ENCODE measurements at places on chromosomes 2 and 18. TPM values are rescaled to one million over a fixed set of nuclear protein-coding genes. Genes with fewer than 3 reads are reported as not detected.
A peak's percentile ranks its signal among the peaks of the same experiment; 100 is the strongest.

- DNase-seq, result no peak
- peaks cover 51% of the 10 kb centered on the region for H3K27me3 ChIP-seq
- no peak overlapping the region for H3K4me3 ChIP-seq
- H3K4me1 ChIP-seq, result peaks cover 4% of the 10 kb centered on the region
- H3K36me3 ChIP-seq, result no peaks in the 10 kb centered on the region
- H3K27ac ChIP-seq, result no peak overlapping the region
These were observed 7.5 kb downstream of the TRABD2A start for GRCh38 chr2:84873350-84873749.

- DNase-seq, result no peak
- no peak overlapping the region for H3K27ac ChIP-seq
These were observed 16.1 kb upstream of the CREB1 start for GRCh38 chr2:207513551-207514257.

GRCh38 chr18:6722690-6723089 is 6.8 kb upstream of the ARHGAP28 start:
- no peak overlapping the region for H3K27ac ChIP-seq
- H3K4me3 ChIP-seq, result no peak overlapping the region
- H3K4me1 ChIP-seq, result no peaks in the 10 kb centered on the region
- DNase-seq, result no peak
- no peaks in the 10 kb centered on the region for H3K36me3 ChIP-seq

DNA sequence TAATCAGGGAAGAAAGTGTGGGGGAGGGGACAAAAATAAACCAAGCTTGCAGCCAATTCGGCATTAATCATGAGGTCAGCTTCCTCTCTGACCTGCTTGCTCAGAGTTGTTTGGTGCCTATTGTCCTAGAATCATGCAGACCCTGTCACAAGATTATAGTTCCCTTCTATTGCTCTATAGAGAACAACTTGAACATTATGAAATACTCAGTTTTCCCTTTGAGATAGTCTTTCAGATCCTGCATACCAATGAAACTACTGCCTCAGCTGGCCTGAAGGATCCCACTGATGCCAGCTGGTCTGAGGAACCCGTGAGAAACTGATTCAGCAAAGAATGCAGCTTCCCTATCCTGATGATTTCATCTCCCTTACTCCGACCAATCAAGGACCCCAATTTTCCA is 955 bp upstream of the BBS5 start:
- peak overlapping the region; percentile 90 for H3K4me3 ChIP-seq
- no peaks in the 10 kb centered on the region for H3K36me3 ChIP-seq
- H3K27ac ChIP-seq, result peak overlapping the region; percentile 93
- no peaks in the 10 kb centered on the region for H3K27me3 ChIP-seq
- H3K4me1 ChIP-seq, result peaks cover 26% of the 10 kb centered on the region

DNA sequence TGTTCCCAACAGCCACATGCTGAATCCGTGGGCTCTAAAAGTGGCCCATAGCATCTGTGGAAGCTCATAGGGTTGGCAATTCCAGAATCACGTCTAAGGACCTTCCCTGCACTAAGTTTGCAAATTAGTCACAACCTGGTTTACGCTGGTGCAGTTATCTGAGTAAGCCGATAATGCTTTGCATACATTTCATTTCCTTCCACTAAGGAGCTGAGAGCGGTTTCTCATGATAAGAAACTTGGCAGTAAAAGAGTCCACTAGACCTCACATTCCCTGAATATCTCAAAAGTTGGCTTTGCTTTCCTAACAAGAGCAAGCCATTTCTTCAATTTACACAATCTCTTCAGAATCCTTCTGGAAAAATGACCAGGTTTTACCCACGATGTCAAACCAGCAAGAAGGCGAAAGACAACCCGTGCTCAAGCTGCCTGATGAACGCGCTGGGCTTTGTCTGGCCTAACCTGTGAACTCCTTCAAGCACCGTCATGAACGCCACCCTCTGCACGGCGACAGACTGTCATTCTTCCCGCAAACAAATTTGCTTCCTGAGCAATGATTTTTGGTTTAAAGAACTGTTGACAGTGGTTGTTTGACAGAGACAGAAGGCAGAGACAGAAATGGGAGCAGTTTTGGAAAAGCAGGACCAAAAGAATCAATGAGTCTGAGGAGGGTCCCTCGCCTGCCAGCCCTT is 73.0 kb upstream of the COPS8 start:
- H3K4me1 ChIP-seq, result peaks cover 36% of the 10 kb centered on the region
- peaks cover 6% of the 10 kb centered on the region for H3K36me3 ChIP-seq
- H3K27ac ChIP-seq, result peak overlapping the region; percentile 84
- no peak overlapping the region for H3K4me3 ChIP-seq
- peaks cover 2% of the 10 kb centered on the region for H3K27me3 ChIP-seq
- DNase-seq, result no peak

Gene RIT2
- total RNA-seq, result not detected

Gene ARHGEF4
- 22.1 TPM for total RNA-seq

GRCh38 chr18:26827581-26827980 is 37.9 kb downstream of the AQP4 start:
- peaks cover 13% of the 10 kb centered on the region for H3K4me1 ChIP-seq
- no peak for DNase-seq
- H3K4me3 ChIP-seq, result no peak overlapping the region

DNA sequence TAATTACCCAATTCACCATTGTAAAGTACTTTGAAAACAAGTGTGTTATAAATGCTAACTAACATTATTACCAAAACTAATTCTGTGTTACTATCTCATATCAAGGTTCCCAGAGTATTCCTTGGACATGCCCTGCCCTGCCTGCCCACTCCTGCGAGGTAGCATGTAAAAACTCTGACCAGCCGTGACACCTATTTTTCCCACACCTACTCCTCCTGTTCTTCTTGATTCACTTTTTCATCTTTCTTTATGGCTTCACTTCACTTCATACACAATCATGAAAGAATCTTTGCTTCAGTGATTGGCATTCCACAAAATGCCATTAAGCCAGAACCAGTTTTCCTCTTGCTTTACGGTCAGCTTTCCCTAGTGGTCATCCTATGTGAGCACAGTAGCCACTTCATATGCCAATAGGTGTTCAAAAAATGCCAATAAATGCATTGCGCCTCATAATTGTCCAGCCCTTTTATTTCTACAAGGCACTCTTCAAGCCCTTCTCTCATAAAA is 42.6 kb upstream of the SETBP1 start:
- no peaks in the 10 kb centered on the region for H3K27me3 ChIP-seq
- no peak overlapping the region for H3K4me3 ChIP-seq
- DNase-seq, result no peak
- no peaks in the 10 kb centered on the region for H3K36me3 ChIP-seq

Gene ETAA1
- total RNA-seq, result 18.8 TPM

DNA sequence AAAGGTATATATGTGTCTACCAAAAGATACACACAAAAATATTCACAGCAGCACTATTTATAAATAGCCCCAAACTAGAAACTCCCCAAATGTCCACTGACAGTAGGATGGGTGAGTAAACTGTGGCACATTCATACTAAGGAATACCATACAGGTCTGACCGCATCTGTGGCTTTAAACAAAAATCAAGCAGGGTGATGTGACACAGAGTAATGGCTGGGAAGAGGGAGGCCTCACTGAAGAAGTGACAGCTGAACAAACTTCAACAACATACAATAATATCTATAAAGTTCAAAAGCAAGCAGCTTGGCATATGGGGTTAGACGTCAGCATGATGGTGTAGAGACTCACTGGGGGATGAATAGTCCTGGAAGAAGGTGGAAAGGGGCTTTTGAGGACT is 115.1 kb upstream of the PPP1CB start:
- H3K27ac ChIP-seq, result no peak overlapping the region
- no peak overlapping the region for H3K4me3 ChIP-seq
- no peaks in the 10 kb centered on the region for H3K36me3 ChIP-seq
- H3K27me3 ChIP-seq, result peaks cover 26% of the 10 kb centered on the region
- peaks cover 14% of the 10 kb centered on the region for H3K4me1 ChIP-seq

Measured in neural crest cell (in vitro differentiated cells).